Pancreas (tissue), 10 donors: ENCODE measurements at places on chromosomes 11 and 22. TPM values are rescaled to one million over a fixed set of nuclear protein-coding genes. Genes with fewer than 3 reads are reported as not detected.

DNA sequence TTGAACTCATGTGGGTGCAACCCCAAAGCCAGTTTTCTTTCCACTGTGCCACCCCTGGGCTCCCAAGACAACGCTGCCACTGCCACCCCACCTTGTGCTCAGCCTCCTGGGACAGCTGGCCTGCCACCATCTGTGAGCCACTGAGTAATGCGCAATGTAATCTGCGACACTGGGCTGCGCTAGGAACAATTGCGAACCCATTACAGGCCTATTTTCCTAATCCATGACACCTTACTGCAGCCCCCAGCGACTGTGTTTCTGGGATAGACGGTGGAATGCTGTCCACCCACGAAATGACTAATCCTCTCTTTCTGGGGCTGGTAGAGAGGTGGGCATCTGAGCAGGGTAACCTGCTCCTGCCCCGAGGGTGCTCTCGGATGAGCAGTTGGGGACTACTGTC lies 22.2 kb downstream of the FLRT1 start:
- no peak for DNase-seq

DNA sequence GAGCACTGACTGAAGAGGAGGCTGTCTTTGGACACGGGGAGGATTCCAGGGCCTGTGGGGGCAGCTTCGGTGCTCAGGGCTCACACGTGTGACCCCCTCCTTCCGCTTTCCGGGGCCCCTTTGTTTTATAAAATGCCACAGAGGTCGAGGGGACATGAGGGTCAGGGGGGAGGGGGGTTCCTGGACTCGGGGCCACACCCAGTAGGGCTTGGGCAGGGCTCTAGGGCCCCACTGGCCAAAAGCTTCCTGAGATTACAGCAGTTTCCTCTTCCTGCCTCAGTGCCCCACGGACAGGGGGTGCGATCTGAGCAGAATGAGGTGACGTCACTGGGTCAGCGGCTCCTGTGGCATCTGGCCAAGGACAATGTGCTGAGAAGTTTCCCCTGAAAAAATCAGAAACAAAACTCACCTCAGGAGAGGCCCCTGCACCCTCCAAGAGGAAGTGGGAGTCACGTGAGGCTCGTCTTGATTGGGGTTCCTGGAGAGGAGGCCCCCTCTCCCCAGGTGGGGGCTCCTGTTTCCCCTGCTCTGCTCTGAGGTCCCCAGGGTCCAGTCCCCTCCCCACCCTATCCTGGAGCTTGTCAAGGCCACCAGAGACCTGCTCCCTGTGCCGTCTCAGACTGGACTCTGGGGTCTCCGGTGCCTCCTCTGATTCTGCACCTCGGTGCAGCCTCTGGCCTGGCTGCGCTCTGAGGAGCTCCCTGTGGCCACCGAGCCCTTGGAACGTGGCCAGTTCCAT lies 6.4 kb upstream of the IFITM3 start:
- DNase-seq, result no peak

DNA sequence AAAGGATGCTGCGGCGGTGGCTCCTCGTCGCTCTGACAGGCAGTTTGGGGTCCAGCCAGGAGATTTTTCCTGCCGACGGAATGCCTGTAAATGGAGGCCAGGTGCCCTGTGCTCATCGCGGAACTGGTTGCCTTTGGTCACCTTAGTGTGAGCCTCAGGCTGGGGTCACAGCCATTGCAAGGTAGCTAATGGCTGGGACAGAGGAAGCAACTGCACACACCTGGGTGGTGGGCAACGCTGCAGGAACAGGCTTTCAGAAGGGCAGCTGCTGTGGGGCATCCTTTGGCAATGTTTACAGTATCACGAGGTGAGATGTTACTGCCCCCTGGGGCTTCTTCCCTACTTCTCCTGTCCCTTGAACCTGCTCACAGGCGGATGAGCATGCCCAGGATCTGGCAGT lies 205.5 kb downstream of the GRIK4 start:
- no peak for DNase-seq

- no peak for DNase-seq
Observed at GRCh38 chr22:28183078-28183860, 264.2 kb upstream of the PITPNB start.

DNA sequence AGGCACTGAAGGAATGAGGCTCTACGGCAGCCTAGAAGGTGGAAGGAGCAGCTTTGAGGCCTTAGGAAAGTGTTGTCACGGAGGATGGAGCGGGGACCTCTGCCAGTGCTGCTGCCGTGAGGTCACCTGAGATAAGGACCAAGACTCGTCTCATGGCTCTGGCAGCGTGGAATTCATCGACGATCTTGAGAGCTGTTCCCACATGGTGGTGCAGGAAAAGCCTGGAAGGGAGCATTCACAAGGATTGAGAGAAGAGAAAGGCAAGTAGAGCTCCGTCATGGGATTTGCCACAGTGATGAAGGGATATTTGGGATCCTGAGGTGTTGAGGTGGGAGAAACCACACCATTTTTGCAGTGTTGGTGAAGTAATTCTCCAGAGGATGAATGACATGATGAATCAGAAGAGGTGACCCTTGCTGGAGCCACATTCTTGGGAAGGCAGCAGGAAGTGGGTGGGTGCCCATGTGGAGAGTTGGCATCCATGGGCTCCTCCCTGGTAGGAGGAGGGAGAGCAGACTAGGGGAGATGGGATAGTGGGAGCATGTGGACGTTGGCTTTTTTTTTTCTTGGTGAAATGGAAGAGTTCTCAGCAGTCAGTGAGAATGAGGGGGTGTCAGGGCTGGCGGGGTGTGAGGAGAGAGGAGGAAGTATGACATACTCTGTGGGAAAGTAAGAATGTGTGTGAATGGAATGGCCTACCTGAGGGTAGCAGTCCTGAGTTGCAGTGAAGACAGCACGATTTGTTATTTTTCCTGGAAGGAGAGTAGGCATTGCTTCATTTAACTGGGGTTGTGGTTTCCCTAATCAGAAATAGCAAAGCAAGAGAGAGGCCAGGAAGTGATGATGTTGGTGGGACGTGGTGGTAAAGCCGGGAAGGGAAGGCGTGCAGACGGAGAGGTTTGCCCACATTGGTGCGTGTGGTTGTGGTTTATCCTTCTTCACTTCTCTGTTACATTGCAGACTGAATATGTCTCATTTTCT lies 11.1 kb downstream of the PPP6R3 start:
- no peak for DNase-seq

DNA sequence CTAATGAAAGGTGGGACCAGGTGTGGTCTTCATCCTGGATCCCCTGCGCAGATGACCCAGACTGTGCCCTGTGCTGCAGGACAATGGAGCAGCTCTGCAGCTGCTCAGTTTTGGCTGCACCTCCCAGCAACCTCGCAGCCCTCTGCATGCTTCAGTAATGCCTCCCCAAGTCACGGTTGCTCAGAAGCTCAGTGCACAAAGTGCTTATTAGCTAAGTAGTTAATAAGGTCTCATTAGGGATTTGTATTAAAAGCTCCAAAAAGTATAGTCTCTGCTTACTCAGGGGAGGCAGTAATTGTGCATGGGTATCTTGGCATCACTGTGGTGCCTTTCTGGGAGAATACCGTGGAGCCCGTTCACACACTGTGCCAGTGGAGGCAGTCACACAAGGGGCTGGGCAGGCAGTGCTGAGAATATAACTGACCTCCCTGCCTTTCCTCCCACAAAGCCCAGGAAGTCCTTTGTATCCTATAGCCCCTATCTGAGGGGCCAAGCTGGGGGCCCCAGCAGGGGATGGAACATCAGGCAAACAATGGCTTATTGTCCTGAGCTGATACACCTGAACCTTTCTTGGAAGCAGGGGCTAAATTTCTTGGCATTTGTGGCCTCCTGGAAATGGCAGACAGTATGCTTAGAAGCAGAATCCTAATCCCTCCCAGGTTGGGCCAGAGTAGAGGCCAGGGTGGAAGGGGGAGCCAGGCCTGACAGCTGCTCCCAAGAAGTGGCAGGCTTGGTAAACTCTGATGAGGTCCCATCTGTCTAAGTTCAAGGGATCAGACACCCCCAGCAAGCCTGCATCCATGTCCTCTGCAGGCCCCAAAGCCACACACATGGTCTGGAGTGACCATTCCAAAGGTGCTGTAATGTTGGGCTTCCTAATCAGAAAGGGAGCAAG lies 125.5 kb upstream of the PARVA start:
- no peak for DNase-seq

DNA sequence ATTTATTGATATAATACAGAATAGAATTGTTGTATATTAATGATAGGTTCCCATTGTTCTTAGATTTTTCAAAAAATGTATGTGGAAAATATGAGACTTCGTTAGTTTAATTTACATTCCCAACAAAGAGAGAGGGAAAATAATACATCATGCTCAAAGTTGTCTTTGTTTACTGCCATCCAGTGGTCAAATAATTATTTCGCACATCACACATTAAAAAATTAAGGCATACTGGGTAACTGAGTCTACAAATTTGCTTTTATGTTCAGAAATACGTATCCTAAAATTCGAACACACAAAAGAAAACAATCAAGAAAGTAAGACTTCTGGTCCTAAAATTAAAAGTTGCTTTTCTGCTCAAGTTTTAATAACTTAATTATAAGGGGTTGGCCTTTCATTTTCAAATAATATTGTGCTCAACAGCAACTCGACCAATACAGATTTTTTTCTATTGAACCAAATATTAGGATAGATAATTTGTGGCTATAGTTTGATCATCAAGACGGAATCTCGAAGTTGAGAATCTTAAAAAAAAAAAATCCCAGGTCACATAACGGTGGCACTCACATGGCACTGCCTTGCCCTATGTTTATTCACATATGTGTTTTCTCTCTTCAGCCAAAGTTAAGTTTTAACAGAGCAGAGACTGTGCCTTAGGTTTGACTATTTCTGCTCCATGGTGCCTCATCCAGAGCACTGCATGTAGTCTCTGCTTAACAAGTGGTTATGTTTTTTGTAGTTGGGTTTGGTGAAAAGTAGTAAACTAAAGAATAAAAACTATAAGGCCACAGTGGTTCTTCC lies 12.3 kb downstream of the PDGFD start:
- DNase-seq, result no peak

GRCh38 chr11:66321606-66322005 lies 4.8 kb upstream of the CD248 start:
- no peak for DNase-seq

DNA sequence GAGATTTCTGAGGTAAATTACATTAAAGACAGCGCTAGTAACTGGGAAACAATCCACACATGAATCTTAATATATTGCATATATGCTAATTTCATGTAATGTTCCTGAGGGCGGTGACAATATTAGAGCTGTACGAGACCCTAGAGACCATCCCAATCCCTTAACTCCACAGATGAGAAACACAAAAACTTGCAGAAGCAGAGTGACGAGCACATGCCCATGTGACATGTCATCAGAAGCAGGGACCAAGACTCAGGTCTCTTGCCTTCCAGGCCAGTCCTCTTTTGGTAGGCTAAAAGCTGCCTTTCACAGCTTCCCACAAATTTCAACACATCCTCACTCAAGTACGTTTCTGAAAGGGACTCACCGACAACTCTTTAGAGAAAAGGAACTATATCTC lies 11.8 kb downstream of the MAPK1 start:
- DNase-seq, result no peak

DNA sequence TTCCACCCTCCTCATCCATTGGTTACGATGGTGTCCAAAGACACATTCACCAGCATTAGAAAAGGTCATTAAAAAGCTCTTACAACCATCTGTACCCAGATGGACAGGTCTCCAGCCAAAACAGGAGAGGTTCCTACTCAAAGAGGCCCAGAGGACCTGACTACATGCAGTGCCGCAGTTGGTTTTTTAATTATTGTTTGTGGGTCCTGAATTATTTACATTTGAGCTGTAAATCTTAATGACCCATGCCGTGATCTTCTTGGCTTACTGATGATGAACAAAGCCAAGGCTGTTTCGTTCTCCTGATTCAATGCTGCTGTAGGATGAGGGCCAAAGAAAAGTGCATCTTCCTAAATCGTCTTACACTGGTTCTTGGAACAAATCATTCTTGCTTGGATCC lies 83.7 kb downstream of the CADM1 start:
- no peak for DNase-seq

DNA sequence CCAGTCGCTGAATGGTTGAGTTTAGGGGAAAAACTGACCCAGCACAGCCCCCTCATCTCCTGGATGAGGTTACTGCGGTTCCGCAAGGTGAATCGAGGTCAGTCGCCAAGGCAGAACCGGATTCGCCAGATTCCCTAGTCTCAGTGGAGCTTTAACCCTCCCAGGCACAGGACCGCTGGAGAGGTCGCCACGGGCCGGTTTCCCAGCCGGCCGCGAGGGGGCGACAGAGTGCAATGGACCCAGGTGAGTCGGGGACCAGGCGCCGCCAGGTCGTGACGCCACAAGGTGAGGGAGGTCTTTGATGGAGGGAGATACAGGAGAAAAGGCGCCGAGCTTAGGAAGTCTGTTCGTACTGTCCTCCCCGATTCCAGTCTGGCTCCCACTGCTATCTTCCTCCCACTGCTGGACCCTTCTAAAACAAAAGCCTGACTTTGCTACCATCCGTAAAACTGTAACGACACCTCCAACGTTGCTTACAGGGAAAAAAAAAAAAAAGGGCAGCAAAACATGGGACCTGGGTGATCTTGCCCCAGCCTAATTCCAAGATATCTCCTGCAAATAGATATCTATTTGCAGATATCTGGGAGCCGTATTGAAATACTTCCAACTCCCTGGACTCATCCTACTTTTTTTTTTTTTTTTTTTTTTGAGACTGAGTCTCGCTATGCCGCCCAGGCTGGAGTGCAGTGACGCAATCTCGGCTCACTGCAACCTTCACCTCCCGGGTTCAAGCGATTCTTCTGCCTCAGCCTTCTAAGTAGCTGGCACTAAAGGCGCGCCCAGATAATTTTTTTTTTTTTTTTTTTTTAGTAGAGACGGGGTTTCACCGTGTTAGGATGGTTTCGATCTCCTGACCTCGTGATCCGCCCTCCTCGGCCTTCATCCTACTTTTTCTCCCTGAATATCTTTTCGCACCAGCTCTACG lies 1.4 kb upstream of the GGA1 start:
- peak; percentile 94 for DNase-seq

GRCh38 chr11:27361649-27362431 lies 1.2 kb downstream of the CCDC34 start:
- DNase-seq, result no peak

- DNase-seq, result no peak
Observed at GRCh38 chr22:29197096-29197495, 8.6 kb upstream of the EMID1 start.

GRCh38 chr11:34926101-34926830 lies 9.8 kb downstream of the PDHX start:
- no peak for DNase-seq

DNA sequence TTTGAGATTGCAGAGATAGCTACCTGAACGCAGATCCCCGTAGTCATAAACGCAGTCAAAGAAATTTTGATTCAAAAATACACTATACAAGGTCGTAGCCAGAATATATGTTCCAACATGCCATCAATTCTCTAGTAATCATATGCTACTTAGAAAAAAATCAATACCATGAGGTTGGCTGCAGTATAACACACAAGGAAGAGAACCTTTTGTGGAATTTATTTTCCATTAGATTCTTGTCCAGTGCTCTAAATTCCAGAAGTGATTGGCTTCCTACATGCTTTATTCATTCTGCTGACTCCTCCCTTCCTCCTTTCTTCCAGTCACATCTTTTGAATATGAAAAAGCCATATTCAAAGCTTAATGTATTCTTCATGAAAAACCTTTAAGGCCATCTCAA lies 189.9 kb downstream of the NTM start:
- no peak for DNase-seq

The PNPLA3 gene
- total RNA-seq, result 0.17 TPM

The PTGDR2 gene
- 0.59 TPM for total RNA-seq

The LINC01488 gene
- not detected for total RNA-seq

The CALCA gene
- not detected for total RNA-seq

The IGSF22 gene
- 0.46 TPM for total RNA-seq

The MLC1 gene
- not detected for total RNA-seq

The C11orf16 gene
- not detected for total RNA-seq

The MFNG gene
- 10.5 TPM for total RNA-seq

The FAR1 gene
- 15.9 TPM for total RNA-seq

The SLCO2B1 gene
- total RNA-seq, result 32.8 TPM

The FDX1 gene
- 6.7 TPM for total RNA-seq

The PKNOX2 gene
- total RNA-seq, result 4.5 TPM

The CTSW gene
- total RNA-seq, result not detected
